Adrenal gland (tissue), 19 donors: ENCODE measurements at places on chromosomes 16 and 17. TPM values are rescaled to one million over a fixed set of nuclear protein-coding genes. Genes with fewer than 3 reads are reported as not detected.

DNA sequence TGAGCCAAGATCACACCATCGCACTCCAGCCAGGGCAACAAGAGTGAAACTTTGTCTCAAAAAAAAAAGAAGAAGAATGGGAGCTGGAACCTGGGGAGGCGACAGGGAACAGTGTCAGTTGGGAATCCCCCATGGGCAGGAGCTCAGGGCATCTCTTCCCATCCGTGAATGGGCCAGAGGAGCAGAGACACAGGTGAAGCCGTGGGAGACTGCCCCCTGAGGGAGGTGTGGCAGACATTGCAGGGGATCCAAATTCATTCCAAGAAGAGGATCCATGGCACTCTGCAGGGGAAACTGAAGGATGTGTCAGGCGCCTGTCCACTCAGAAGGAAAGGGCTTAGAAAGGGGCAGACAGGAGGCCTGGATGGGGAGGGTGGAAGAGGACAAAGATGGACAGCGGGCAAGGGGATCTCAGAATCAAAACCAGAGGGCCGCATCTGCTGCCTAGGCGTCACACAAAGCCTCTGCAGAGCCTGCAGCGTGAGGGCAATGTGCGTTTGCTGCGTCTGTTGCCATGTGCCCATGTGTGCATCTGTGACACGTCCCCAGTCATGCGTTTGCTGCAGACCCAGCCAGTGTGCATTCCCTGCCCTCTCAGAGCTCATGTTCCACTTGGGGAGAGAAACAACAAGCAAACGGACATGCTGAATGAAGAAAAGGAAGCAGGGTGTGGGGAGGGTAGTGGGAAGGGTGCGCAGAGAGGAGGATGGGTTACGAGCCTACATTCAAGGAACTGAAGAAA is 30.6 kb upstream of the TNRC6C start:
- DNase-seq = no peak

Gene CCL16
- total RNA-seq = not detected

Gene THOC6
- 23.3 TPM for total RNA-seq

GRCh38 chr16:1831186-1832075 is 4.4 kb downstream of the FAHD1 start:
- DNase-seq = no peak

DNA sequence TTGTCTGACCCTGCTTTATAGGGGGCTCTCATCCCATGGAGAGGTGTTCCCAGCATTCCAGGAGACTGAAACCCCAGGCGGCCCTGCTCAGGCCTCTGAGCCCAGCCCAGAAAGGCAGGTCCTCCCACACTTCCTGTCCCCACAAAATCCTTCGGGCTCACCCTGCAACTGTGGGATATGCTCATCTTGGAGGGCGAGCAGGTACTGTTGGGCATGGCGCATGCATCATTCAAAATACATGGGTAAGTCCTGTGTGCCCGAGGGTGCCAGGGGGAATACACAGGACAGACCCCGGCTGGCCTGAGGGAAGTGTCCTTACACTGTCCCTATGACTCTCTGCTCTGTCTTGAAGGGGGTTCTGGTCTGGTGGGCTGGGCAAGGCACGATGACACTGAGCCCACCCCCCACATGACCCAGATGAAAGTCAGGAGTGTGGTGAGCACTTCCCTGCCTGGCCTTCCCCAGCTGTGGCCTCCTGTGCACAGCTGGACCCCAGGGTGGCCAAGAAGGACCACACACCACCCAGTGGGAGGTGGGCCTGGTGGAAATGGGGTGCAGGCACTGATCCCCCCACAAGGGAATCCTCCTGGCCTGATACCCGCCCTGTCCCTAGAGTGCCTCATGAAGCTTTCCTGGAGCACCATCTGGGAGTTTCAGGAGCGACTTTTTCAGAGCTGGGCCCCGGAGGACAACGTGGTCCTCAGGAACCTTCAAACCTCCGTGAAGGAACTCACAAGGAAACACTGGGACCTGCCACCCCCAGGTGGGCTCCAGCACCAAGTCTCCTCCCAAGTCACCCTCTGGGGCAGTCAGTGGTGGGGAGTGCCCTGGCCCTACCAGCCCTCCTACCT is 46.7 kb downstream of the USP22 start:
- peak; percentile 47 for DNase-seq

DNA sequence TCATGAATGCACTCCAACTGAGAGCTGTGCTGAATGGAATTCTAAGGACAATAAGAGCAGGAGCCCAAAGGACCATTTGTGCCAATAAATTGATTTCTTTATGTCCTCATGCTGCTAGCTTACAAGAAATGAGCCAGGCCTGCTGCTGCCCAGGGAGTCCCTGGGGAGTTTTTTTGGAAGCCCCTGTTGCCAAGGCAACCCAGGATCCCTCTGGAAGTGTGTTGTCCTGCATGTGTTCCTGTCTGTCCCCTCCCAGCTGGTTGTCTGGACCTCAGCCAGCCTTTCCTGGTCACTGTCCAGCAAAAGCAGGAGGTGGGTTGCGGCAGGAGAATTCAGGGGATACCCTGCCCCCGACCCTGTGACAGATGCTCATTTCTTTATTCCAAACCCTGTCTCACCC is 51.0 kb upstream of the GPRC5B start:
- DNase-seq = no peak

DNA sequence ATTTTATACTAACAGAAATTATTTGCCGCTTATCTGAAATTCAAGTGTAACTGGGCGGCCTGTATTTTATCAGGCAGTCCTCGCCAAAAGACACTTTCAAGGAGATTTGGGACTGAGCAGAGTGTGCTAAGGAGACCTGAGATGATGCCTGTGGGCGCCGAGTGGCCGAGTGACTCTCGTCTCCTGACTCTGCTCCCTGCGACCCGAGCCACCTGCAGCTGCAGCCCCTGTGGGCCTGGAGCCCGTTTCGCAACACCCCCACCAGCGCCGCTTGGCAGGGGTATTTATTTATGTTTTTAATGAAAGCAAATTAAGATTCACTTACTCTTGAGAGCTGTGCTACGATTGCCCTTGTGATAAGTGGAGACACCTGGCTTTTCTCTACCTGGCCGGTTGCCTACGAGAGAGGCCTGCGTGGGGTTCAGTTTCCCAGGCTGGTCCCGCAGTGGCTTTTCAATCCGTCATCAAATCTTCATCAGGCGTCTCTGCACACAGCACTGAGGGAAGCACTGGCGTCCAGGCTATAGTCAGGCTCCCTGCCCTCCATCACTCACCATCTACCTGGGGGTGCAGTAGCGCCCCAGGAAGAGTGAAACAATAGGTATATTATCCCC is 124.0 kb downstream of the SEC14L1 start:
- no peak for DNase-seq

DNA sequence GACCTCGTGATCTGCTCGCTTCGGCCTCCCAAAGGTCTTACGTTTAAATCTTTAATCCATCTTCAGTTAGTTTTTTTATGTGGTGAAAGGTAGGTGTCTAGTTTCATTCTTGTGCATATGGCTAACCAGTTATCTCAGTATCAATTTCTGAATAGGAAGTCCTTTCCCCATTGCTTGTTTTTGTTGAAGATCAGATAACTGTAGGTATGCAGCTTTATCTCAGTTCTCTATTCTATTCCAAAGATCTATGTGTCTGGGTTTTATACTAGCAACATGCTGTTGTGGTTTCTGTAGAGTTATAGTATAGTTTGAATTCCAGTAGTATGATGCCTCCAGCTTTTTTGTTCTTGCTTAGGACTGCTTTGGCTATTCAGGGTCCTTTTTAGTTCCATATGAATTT is 65.2 kb downstream of the TNFRSF13B start:
- no peak for DNase-seq

DNA sequence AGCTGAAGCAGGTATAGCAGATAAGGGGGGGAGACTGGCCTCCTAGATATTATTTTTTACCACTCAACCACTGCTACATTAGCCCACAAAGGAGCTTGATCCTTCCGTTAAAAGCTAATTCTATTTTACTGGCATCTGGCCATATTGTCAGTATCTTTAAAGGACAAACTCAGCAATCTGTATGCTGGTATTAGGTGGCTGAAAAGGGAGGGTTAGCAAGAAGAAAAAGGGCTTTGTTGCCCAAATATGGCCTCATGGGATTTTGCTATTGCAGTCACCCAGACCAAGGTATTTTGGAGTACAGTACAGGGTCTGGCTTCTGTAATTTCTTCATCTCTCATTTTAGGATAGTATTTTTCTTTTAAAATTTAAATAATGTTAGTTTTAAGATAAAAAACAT is 14.4 kb downstream of the RFWD3 start:
- DNase-seq = no peak

Gene KRTAP4-4
- total RNA-seq = not detected

DNA sequence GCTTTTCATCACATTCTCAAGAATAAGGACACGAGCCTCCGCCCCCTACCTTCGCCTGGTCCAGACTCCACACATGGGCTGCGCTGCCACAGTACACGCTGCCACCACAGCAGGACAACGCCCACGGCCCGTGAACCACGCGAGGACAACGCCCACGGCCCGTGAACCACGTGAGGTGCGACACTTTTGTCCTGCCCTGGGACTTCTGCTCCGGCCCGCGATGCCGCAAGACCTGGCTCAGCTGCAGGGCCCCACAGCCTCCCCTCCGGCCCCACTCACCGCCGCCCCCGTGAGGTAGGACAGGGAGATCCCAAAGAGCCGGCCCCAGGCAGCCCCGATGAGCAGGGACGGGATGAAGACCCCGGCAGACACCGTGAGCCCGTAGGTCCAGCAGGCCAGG is 5.9 kb upstream of the CCDC154 start:
- no peak for DNase-seq

DNA sequence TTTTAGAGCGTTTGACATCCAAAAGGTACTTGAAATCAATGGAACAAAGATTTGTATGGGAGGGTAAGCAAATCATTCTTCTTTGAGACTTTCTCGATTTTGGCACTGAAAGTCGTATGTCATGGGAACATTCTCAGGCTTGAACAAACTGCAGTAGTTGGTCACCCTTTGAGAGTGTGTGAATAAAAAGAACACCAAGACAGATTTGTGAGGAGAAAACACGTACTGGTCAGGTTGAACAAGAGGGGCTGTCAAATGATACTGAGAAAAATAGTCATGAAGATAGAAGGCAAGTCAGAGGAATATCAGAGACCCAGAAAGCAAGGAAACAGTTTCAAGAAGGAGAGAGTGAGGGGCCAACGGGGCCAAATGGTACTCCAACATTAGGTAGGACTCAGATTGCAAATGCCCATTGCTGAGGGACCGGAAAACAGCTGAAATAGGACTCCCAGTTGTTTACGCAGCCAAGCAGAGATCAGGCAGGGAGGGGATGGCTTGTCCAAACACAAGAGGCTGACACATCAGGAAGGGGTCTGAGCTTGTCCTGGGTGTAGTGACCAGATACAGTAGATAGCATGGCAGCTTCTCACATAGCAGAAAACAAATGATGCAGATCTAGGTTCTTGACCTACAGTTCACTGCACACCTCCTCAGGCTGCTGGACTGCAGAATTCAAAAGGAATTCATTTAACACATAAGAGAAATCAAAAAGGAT is 74.5 kb upstream of the MYOCD start:
- DNase-seq = no peak

Gene WIPF2
- 11.0 TPM for total RNA-seq

GRCh38 chr17:30340801-30341356 is 7.0 kb upstream of the TMIGD1 start:
- no peak for DNase-seq

GRCh38 chr17:9002606-9003354 is 18.5 kb upstream of the NTN1 start:
- no peak for DNase-seq

Gene CCL23
- total RNA-seq = 25.7 TPM

DNA sequence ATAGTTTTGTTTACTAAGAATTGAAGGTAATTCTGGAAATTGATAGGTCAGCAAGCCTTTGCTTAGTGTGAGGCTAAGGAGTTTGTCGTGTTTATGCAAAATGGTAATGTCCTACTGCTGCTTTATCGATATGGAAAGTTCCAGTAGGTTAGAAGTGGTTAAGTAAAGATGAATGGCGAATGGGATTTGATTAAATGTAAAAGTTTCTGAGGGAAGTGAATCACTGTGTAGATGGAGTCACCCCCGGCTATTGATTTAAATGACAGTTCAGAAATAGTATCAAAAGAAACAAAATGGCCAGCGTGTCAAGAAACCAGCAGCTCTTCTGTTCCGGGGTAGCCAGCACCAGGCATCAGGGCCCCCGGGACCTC is 131.4 kb downstream of the RPTOR start:
- no peak for DNase-seq

Gene CCDC200
- total RNA-seq = not detected

DNA sequence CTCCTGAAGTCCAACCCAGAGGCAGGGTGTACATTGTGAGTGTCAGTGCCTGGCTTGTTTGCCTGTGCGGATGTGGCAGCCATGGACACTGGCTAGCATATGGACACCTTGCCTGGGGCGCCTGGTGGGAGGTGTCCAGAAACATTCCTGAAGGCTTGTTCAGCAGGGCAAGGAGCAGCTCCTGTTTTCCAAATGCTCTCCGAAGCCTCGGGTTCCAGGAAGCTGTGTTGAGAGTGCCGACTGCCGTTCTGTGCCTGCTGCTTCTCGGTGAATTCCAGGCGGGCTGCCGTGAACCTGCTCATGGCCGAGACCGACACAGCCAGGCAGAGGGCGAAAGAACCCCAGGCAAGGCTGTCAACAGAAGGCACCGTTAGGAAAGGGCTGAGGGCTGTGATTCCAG is 10.9 kb upstream of the DHRS7C start:
- no peak for DNase-seq

GRCh38 chr17:12050646-12051225 is 30.1 kb downstream of the MAP2K4 start:
- peak; percentile 24 for DNase-seq

Gene PRR35
- total RNA-seq = not detected

- DNase-seq = no peak
Measured at GRCh38 chr16:57657228-57657627, 10.9 kb upstream of the ADGRG3 start.

DNA sequence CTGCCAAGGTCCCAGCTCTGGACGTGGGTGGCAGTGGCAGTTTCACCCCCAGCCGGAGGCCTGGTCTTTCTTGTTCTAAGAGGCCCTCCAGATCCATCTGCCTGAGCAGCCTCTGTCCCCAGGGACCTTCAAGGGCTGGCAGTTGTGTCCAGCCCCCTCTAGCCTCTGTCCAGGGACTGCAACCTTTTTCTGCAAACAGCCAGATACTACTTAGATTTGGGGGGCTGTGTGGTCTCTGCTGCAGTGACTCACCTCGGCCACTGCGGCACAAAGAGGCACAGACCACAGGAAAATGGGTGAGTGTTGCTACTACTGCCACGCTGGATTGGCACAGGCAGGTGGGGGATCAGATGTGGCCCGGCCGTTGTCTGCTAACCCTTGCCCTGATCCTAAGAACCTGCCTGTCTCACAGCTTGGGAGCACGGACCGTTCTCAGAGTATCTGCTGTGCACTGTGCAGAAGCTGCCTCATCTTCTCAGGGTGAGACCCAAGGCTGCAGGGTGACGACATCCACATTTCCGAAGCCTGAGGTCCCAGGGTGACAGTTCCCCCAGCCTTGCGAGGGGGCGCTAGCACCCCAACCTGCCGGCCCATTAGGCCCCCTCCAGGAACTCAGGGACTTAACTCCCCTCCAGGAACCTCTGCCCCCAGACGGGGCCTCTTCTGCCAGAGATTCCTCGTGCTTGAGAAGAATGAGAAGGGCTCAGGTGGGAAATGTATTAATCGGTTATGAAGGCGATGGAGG is 27.6 kb downstream of the MXRA7 start:
- no peak for DNase-seq
